NCI-H187 treated with DMSO at 0.1 percent for 48 hours (cell line): ENCODE measurements at places on chromosomes 16 and 17.
A peak's percentile ranks its signal among the peaks of the same experiment; 100 is the strongest.

DNA sequence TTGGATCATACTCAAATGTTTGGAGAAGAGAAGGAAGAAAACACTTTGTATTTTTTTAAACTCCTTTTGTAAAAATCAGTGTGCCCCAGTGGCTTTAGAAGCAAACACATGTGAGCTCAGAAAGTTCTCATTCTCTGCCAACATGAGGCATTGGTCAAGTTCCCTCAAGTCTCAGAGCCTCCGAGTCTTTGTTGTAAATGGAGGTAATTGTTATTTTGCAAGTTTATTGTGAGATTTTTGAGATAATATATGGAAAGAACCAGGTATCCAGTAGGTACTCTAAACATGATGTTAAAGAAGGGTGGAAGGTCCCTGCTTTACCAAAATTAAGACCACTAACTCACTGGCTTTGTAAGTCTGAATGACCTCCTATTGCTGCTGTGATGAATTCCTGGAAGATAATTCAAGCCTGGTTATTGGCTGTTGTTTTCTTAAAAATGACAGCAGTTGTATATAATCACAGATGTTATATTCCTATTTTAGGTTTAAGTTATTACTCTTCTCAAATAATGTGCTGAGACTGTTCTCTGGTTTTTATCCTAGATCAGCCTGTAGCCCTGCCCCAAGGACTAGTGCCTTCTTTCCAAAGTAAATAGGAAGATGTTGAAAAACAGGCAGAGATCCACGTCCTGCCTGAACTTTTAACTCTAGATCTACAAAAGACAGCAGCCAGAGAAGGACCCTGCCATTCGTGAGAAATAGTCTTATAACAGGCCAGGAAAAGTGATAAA lies 2.4 kb downstream of the HLF start:
- no peak for DNase-seq

DNA sequence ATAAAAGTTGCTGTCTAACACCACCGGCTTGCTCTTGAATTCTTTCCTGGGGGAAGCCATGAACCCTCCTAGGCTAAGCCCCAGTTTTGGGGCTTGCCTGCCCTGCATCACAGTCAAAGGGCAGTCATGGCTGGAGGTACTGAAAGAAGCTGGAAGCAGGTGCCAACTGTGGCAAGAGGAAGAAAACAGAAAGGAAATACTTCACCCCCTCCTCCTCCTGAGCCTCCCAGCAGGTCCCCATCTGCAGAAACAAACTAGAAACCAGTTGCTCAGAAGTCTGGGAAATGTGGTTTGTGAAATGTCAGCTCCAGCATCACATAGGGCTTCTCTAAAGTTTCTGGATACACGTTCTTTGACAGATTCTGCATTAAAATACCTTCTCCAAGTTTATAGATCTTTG lies 150.0 kb upstream of the PSMD7 start:
- no peak for DNase-seq

- no peak for DNase-seq
Measured at GRCh38 chr17:64382061-64382583, 8.5 kb downstream of the PECAM1 start.

- no peak for DNase-seq
Measured at GRCh38 chr17:48478224-48479013, 48.4 kb upstream of the SKAP1 start.

DNA sequence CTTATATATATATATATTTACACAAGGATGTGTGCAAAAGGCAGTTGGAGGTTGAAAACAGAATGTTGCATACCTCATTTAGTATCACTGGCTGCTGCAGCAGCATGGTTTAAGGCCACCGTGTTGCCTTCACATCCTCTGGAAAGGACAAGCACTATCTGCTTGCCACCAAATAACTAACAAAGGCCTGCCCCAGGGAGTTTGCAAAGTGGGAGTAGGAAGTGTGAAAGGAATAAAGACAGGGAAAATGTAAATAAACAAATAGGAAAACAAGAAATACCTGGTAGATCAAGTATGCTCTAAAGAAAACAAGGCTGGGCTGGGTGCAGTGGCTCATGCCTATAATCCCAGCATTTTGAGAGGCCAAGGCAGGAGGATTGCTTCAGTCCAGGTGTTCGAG lies 33.5 kb upstream of the GFOD2 start:
- no peak for DNase-seq

- DNase-seq: no peak
Measured at GRCh38 chr16:19166500-19166899, 1.5 kb upstream of the SYT17 start.

DNA sequence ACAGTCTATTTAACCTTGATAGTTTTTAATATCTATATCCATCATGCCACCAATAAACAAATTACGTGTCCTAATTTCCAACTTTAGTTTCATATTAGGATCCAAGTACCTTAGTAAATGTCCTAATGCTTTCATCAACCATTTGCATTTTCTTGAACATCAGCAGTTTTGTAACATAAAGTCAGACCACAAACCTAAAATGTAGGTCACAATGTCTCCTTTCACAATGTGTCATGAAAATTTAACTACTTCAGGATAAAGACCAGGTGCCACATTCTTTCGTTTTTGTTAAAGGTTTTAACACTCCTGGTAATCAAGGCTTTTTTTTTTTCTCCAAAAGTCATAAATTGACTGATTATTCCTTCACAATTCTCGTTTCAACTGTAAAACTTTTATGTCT lies 310.7 kb upstream of the PMFBP1 start:
- no peak for DNase-seq

GRCh38 chr16:78906135-78906534 lies 694.4 kb downstream of the MAF start:
- no peak for DNase-seq

DNA sequence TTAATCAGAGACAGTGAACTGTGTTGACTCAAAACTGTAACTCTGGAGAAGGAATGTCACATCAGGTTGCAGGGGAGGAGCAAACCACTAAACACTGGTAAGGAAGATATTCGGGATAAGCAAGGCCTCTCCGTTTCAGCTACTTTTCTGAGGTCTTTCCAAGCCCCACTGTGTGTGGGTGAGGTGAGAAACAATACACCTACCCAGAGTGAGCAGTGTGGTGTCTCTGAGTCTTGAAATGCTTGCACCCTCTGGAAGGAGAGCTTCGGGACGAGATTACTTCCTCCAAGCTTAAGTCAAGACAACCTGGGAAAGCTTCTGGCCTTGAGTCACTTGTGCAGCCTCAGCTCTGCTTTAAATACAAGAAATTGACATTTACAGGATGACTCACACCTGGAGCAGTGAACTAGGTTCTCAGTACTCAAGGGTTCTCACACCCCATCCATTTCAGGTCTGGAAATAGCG lies 2.5 kb upstream of the MAP3K14 start:
- DNase-seq: no peak

GRCh38 chr16:4814046-4814445 lies 11.6 kb upstream of the ROGDI start:
- no peak for DNase-seq

GRCh38 chr16:49816875-49817274 lies 39.0 kb downstream of the ZNF423 start:
- DNase-seq: no peak

GRCh38 chr16:9151597-9151996 lies 60.2 kb downstream of the HAPSTR1 start:
- no peak for DNase-seq

DNA sequence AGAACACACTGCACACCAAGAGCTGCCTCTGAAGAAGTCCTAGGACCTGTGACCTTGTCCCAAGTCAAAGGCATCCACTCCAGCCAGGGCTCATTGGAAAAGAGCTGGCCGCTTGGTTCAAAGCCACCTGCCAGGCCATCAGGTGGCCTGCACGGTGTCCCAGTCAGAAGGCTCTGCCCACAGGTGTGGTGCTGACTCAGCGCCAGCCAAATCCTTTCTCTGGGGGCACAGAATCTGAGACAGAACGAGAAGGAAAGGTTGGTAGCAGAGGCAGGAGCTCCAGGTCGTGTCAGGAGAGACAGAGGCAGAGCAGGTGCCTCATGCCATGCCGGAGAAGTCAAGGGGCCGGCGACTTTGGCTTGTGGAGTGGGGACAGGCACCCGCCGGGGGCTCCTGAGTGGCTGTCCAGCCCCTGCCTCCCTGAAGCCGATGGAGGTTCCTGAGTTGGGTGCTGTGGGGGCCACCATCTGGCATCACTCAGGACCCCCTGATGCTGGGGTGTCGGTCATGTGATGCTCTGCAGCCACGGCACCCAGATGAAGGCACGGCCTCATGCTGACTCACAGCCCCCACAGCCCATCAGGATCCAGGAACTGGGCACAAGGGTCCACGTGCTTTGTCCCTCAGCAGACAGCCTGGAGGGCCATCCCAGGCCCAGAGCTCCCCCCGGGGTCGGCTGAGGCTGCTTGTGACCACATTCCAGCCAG lies 128.1 kb upstream of the FOXF1 start:
- DNase-seq: no peak

GRCh38 chr16:11869353-11870228 lies 18.2 kb upstream of the RSL1D1 start:
- DNase-seq: no peak

DNA sequence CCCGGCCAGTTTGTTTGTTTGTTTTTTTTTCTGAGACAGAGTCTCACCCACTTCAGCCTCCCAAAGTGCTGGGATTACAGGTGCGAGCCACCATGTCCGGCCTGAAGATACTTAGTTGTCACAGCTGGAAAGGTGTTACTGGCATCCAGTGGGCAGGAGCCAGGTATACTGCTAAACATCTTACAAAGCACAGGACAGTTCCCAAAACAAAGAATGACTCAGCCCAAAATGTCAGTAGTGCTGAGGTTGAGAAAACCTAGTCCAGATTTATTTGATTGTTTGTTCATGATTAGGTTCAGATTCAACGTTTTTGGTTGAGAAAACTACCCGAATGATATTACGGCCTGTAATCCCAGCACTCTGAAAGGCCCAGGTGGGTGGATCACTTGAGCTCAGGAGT lies 18.6 kb upstream of the RABEP1 start:
- DNase-seq: no peak

- no peak for DNase-seq
Measured at GRCh38 chr17:11290814-11291213, 49.8 kb downstream of the SHISA6 start.

GRCh38 chr16:57049678-57050077 lies 42.7 kb upstream of the CPNE2 start:
- no peak for DNase-seq

DNA sequence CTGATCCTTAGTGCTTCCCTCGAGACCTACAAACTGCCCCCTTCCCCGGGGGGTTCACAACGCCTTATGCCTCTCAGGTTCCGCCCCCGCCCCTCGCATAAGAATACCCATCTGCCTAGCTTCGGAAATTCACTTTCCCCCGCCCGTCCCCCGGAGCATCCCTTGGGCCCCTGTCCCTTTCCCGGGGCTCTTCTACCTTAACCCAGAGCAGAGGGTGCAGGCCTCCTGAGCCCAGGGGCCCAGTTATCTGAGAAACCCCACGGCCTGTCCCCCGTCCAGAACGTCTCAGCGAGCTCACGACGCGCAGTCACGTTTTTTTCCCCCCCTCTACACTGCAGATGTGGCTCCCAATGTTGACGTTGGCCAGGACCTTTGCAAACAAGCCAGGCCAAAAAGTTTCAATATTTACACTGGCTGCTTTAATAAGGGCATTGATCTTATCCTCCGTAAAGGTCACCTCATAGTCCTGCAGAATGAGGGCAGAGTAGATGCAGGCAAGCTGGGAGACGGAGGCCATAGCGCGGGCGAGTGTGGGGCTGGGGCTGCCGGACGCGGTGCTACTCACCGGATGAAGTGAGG lies 1.4 kb upstream of the NBR1 start:
- DNase-seq: no peak

- no peak for DNase-seq
Measured at GRCh38 chr16:24523569-24523968, 15.8 kb upstream of the RBBP6 start.

- DNase-seq: no peak
Measured at GRCh38 chr16:89286096-89286495, 68.6 kb downstream of the ZNF778 start.

- DNase-seq: peak; percentile 91
Measured at GRCh38 chr17:48510761-48511604, 19.8 kb downstream of the HOXB1 start.

GRCh38 chr16:69848637-69849545 lies 86.8 kb downstream of the WWP2 start:
- DNase-seq: no peak

DNA sequence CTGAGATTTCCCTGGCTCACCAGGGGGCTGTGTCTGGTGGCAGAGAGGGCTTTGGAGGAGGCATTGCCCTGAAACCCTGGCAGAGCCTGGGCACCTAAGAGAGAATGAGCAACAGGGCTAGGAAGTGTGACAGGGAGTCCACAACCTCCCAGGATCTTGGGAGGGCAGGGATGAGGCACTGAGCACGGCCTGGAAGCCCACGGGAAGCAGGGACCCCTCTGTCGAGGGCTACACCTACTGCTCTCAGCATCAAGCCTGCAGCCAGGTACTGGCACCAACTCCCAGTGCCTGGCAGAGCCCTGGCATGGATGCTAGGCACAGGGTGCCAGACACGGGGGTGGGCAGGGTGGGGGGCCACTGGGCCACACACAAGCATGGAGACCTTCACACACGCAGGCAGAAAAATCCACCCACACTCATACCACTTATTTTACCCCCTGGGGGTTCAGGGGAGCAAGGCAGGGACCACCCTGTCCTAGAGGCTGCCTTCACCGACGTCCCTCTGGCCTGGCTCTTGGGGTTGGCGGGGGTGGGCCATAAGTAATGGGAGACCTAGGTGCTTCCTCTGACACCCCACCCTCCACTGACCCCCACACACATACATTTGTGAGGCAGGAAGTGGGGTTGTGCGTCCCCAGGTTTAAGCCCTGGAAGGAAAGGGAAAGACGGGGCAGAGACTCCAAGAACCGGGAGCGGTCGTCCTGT lies 970 bp upstream of the HSD11B2 start:
- DNase-seq: no peak

GRCh38 chr16:79628988-79629387 lies 28.5 kb upstream of the MAF start:
- no peak for DNase-seq

- no peak for DNase-seq
Measured at GRCh38 chr17:4678448-4679026, 25.4 kb downstream of the PELP1 start.

DNA sequence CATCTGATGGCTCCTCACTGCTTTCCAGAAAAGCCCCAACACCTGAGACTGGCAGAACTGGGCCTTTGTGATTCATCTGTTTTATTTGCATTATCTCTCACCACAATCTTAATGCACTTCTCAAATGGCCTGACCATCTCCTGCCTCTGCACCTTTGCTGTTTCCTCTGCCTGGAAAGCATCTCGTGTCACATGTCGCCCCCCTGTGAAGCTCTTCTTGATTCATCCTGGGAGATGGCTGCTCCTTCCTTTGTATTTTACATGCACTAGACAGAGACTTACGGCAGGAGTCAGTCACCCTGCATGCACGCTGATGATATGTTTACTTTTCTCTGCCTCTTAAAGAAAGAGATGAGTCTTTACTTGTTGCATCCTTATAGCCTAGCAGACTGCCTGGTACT lies 30.0 kb downstream of the HNF1B start:
- DNase-seq: peak; percentile 51

- DNase-seq: no peak
Measured at GRCh38 chr17:77285594-77286390, 145.0 kb downstream of the SEC14L1 start.
